Glutamatergic neuron (in vitro differentiated cells): ENCODE measurements at places on chromosomes 13 and 19.

DNA sequence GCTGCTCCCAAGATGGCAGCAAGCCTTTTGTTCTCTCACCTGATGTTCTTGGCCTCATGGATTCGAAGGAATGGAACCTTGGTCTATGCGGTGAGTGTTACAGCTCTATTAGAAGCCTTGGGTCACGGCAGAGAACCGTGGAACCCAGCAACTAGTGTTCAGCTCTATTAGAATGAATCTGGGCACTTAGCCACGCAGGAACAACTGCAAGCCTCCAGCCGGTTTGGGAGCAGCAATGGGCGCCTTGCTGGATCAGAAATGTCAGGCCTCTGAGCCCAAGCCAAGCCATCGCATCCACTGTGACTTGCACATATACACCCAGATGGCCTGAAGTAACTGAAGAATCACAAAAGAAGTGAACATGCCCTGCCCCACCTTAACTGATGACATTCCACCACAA lies 1100.7 kb upstream of the PRR20A start:
- no peak for DNase-seq

DNA sequence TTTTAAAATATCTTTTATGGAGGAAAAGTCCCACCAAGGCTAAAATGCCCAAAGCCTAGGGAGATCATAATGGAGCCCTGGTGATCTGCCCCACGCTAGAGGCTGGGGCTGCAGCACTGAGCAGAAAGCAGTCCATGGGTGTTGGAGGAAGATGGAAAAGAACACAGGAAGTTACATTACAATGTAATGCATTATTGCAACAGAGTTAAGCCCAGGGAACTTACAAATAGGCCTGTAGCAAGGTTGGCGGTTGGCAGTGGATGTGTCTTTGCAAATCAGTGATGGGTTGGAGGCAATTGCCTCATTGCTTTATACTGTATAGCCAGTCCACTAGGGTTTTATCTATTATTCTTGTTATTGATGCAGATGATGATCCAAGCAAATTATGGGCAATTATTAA lies 399.9 kb downstream of the NDFIP2 start:
- no peak for DNase-seq

DNA sequence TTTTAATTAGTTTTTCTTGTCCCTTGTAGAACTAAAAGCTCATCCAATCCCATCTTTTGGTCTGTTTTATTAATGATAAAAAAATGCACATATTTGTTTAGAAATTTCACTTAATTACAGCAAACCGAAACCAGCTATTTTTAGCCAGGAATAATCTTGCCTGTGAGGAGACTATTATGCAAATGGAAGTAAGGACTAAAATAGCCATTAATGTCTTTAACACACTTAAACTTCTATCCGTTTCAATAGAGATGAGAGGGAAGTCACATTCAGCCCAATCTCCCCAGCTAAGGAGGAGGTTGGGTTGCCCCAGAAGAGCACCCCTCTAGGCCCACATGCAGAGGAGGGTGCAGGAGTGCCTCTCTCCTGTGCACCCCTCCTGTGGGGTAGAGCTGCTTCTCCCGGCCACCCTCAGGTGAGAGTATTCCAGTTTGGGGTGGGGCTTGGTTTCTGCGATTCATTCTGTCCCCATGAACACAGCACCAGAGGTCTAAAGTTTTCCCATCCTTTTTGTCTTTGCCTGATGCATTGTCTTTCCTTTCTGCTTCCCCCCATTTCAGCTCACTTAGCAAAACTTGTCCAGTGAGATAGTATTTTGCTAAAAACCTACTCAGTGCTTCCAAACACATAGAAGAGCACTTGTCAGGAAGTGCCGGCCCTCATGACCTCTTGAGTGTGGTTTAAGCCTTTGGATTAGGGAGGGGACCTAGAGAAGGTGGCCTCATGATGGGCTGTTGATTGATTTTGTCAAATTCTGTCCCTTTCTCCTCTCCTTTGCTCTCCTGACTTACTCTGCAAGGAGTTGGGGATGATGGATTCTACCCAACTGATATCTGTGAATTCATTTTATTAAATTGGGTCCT lies 28.2 kb downstream of the FGF9 start:
- no peak for DNase-seq

DNA sequence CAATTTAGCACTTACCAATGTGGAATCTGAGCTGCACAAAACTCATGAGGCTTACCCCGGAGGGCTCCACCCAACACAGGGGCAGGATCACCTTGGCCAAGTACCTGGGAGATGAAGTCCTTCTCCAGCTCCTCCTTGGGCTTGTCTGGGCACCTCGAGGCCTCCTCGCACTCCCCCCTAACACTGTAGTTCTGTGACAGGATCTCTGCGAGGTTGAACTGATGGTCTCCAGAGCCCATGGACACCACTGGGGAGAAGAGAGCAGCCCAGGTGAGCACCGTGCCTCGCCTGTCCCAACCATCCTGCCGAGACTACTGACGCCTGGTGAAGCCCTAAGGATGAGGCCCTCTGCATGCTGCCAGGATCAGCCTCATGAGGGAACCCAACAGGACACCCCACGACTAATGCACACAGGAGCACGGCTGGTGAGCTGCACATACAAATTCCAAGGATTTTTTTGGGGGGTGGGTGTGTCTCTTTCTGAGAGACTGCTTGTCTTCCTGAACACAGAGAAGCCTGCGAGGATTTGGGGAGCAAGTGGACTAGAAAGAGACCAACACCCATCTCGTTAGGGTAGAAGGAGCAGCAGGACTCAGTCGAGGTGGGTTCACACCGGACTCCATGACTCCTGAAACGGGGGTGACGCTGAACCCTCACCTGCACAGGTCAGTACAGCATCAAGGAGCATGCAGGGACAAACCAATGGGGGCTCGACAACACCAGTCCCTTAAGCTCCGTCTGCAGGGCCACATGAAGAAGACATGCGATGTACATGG lies 10.1 kb downstream of the MIER2 start:
- no peak for DNase-seq

DNA sequence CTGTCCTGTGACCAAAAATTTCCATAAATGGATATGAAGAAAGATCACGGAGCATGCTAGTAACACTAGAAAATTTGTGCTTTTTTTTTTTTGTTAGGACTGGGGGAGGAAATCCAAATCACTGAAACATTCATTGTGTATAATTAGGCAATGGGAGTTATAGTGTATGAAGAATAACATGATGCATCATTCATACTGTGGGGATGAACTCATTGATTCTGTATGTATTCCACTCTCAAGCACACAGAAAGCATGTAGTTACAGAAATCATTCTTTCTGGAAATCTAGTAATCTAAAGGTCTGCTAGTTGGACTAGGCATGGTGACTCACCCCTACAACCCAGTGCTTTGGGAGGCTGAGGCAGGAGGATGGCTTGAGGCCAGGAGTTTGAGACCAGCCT lies 749.7 kb downstream of the DIAPH3 start:
- no peak for DNase-seq
